T-cell (primary cell): ENCODE measurements at places on chromosomes 1 and 21. TPM values are rescaled to one million over a fixed set of nuclear protein-coding genes. Genes with fewer than 3 reads are reported as not detected.

GRCh38 chr1:116948642-116949041, 38.9 kb downstream of the PTGFRN start:
- no peaks in the 10 kb centered on the region for H3K27me3 ChIP-seq
- DNase-seq = no peak
- H3K27ac ChIP-seq = no peak overlapping the region
- peaks cover 6% of the 10 kb centered on the region for H3K4me1 ChIP-seq
- peaks cover 7% of the 10 kb centered on the region for H3K36me3 ChIP-seq
- no peak overlapping the region for H3K4me3 ChIP-seq

DNA sequence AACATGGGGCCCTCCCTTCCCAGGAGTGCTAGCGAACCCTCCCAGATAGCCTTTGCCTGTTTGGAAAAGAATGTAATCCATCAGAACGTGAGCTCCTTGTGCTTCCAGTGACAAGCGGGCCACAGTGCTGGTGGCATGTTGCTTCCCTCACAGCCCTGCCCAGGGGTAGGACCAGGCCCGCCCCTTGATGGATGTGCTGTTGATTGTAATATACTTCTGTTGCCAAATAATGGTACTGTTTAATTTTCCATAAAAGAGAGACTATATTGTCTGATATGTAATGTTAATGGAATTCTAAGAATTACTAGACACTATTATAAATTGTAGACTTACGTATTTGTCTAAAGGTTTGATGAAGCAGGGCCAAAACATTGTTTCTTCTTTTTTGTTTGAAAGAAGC, 16.4 kb downstream of the ATP5PO start:
- H3K27me3 ChIP-seq = no peaks in the 10 kb centered on the region
- no peak overlapping the region for H3K4me3 ChIP-seq
- H3K36me3 ChIP-seq = peaks cover 33% of the 10 kb centered on the region
- DNase-seq = no peak
- peaks cover 3% of the 10 kb centered on the region for H3K4me1 ChIP-seq

FNDC5 gene
- not detected for total RNA-seq

HAO2 gene
- total RNA-seq = not detected

DNA sequence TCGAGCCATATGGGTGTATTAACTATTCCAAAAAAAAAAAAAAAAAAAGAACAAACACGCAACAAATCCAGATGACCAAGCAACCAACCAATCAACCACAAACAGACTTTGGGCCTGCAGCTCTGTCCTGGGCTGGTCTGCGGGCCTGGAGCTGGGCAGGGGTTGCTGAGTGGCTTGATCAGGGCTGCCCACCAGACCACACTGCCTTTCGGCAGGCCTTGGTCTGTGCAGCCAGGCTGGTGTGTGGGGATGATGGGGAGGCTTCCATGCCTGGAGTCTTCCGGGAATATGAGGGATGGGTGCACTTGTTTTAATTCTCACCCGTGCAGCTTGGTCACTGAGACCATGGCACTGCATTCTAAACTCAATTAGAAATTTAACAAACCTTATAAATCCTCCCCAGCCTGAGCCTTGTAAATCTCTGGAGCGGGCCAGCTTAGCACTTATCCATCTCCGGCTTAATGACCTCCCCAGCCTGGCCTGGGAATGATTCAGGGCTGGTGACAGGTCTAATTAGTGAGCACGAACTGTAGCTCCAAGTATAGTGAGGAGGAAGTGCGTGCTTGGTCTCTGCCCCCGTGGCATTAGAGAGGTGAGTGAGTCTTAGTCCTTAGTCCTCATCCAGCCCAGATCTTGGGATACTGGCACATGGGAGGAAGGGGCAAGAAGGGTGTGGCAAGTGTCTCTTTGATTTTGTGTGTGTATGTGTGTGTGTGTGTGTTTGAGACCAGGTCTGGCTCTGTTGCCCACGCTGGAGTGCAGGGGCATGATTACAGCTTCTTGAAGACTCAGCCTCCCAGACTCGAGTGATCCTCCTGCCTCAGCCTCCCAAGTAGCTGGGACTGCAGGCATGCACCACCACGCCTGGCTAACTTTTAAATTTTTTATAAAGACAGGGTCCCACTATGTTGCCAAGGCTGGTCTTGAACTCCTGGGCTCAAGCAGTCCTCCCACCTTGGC, 74.6 kb upstream of the CSF3R start:
- no peaks in the 10 kb centered on the region for H3K36me3 ChIP-seq
- H3K27me3 ChIP-seq = peaks cover 2% of the 10 kb centered on the region
- H3K4me3 ChIP-seq = no peak overlapping the region
- DNase-seq = no peak
- H3K4me1 ChIP-seq = no peaks in the 10 kb centered on the region
- H3K27ac ChIP-seq = no peak overlapping the region

- H3K27ac ChIP-seq = no peak overlapping the region
- no peak overlapping the region for H3K4me3 ChIP-seq
- H3K36me3 ChIP-seq = no peaks in the 10 kb centered on the region
- no peak for DNase-seq
Measured at GRCh38 chr1:25861316-25862286, 2.3 kb upstream of the AUNIP start.

- H3K4me1 ChIP-seq = peaks cover 38% of the 10 kb centered on the region
- DNase-seq = peak; percentile 64
- no peaks in the 10 kb centered on the region for H3K27me3 ChIP-seq
Measured at GRCh38 chr1:114342376-114342775, 168.6 kb downstream of the TRIM33 start.

DNA sequence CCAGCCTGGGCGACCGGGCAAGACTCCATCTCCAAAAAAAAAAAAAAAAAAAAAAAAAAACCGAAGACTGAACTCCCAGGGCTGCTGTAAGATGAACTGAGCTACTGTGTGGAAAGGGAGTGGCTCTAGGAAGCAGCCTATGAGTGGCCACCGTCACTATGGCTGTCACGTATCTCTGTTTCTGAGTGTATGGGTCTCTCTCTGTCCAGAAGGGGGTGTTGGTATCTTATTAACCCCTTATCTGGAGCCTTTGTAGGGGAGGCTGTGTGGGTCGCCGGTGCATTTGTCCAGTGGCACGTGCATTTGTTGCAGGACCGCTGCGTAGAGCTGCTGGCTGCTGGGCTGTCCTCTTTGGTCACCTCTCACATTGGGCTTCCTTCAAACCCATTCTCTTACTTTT, 326.6 kb downstream of the CAMTA1 start:
- no peak overlapping the region for H3K4me3 ChIP-seq
- H3K4me1 ChIP-seq = no peaks in the 10 kb centered on the region

SLC44A5 gene
- not detected for total RNA-seq

DNA sequence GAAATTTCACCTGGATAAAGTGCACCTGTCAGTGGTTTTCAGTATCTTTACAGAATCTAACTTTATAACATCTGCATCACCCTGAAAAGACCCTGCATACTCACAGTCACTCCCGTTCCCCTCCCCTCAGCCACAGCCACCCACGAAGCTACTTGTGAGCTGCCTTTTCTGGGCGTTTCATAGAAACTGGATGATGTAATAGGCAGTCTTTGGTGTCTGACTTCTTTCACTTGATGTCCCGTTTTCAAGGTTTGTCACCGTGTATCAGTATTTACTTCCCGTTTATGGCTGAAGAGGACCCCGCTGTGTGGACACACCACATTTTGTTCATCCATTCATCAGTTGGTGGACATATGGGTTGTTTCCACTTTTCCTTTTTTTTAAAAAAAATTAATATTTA, 47.8 kb upstream of the LRRC3 start:
- no peaks in the 10 kb centered on the region for H3K4me1 ChIP-seq
- no peaks in the 10 kb centered on the region for H3K27me3 ChIP-seq
- H3K4me3 ChIP-seq = no peak overlapping the region
- no peak for DNase-seq
- H3K36me3 ChIP-seq = no peaks in the 10 kb centered on the region

GRCh38 chr21:27047658-27048314, 80.9 kb upstream of the ADAMTS5 start:
- no peak overlapping the region for H3K27ac ChIP-seq
- no peak for DNase-seq
- H3K27me3 ChIP-seq = no peaks in the 10 kb centered on the region
- H3K36me3 ChIP-seq = no peaks in the 10 kb centered on the region
- H3K4me1 ChIP-seq = no peaks in the 10 kb centered on the region
- no peak overlapping the region for H3K4me3 ChIP-seq

TNFRSF4 gene
- 17.8 TPM for total RNA-seq

CFHR4 gene
- not detected for total RNA-seq

DNA sequence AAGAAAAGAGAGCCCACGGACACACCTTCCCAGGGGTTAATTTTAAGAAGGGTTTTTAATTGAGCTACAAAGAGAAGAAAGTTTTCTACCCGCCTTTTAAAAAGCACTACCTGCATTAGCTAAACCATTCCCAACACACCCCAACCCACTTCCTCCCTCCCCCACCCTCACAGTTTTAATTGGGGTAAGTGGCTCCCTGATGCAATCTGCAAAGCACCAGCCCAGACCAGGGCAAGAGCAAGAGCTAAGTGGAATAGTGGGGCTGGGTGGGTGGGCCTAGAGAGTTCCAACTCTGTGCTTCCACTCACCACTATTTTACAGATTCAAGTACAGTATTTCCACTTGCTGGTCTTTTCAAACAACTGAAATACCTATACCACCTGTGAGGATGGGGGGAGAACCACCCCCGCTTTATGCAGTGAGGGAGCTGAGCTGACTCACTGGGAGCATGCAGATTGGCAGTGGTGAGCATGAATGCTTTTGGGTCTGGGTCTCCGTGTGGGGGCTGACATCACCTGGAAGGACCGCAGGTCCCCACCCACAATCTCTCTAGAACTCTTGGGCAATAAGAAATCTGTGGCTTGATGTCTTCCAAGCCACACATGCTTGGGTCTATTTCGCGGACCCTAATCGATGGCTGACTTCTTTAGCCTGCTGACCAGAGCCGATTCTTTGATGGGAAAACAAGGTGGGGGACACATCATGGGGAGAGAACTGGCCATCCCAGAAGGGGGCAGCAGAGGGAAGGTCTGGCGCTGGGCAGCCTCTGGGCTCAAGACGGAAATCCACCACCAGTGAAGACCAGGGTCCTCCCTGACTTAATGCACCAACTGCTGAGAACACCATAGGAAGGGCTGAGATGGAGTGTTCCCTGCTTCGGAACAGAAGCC, 95.5 kb downstream of the SSBP3 start:
- no peak for DNase-seq
- H3K27ac ChIP-seq = no peak overlapping the region

DNA sequence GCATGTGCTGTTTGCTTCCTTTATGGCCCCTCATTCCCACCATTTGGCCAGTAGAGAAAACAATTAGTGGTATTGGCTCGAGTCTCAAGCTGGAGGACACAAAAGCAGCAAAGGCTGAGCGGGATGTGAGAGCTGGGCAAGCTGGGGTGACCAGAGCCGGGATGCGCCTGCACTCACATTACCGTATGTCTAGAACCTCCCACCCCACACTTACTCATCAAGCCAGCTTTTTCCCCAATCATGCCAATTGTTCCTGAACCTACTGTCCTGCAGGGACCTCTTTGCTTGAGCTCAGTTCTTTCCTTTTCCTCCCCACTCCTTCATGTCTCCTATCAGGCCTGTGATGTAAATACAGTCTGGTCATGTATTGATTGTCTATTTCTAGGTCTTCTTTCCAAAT, 45.9 kb downstream of the KIRREL1 start:
- DNase-seq = no peak
- H3K27ac ChIP-seq = no peak overlapping the region
- H3K27me3 ChIP-seq = no peaks in the 10 kb centered on the region
- no peak overlapping the region for H3K4me3 ChIP-seq
- no peaks in the 10 kb centered on the region for H3K36me3 ChIP-seq

GRCh38 chr1:206012086-206012859, 9.1 kb upstream of the RAB7B start:
- no peak overlapping the region for H3K27ac ChIP-seq
- H3K36me3 ChIP-seq = no peaks in the 10 kb centered on the region
- H3K27me3 ChIP-seq = no peaks in the 10 kb centered on the region

- H3K27me3 ChIP-seq = no peaks in the 10 kb centered on the region
- DNase-seq = no peak
- no peak overlapping the region for H3K27ac ChIP-seq
- H3K36me3 ChIP-seq = peaks cover 6% of the 10 kb centered on the region
Measured at GRCh38 chr1:225400968-225401367, 26.9 kb downstream of the LBR start.

- H3K4me3 ChIP-seq = no peak overlapping the region
- H3K36me3 ChIP-seq = no peaks in the 10 kb centered on the region
- H3K4me1 ChIP-seq = no peaks in the 10 kb centered on the region
- no peak for DNase-seq
- H3K27me3 ChIP-seq = no peaks in the 10 kb centered on the region
- H3K27ac ChIP-seq = no peak overlapping the region
Measured at GRCh38 chr1:218772575-218772974, 401.1 kb upstream of the LYPLAL1 start.

DNA sequence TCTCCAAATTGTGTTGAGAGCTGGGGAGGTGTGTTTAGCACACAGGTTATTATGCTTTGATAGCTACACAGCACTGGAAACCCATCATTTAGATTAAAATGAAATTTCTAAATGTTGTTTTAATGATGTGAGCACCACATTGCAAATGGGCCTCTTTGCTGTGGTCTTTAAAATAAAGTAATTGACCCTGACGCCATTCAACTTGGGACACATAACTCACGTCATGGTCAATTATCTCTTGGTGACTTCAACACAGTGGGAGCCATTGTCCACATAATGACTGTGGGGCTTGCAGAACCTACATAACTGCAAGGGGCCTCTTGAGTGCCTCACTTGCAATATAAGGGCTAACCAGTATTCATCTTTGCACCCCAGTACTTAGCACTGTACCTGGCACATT, 280.4 kb downstream of the HLX start:
- no peak overlapping the region for H3K4me3 ChIP-seq
- no peaks in the 10 kb centered on the region for H3K4me1 ChIP-seq
- DNase-seq = no peak
- H3K36me3 ChIP-seq = no peaks in the 10 kb centered on the region
- no peaks in the 10 kb centered on the region for H3K27me3 ChIP-seq

DNA sequence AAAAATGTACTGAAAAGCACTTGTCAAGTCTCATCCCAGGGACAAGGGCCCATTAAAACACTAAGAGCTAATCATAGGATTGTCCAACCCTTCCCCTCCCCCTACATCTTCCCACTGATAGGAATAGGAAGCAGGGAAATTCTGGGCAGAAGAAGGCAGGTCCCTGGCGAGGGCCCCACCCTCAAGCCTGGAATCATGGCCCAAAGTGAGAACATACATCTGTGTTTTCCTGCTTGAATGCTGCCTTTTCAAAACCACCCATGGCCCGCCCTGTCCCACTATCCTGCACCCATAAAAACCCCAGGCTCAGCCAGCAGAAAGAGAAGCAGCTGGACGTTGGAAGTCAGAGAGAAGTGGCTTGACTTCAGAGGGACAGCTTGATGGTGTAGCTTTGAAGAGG, 4.8 kb downstream of the DNAI4 start:
- no peaks in the 10 kb centered on the region for H3K36me3 ChIP-seq
- no peak overlapping the region for H3K27ac ChIP-seq
- H3K27me3 ChIP-seq = no peaks in the 10 kb centered on the region
- no peak for DNase-seq

ERRFI1 gene
- 3.8 TPM for total RNA-seq

SPEN gene
- total RNA-seq = 72.1 TPM

RAB29 gene
- 32.5 TPM for total RNA-seq

DNA sequence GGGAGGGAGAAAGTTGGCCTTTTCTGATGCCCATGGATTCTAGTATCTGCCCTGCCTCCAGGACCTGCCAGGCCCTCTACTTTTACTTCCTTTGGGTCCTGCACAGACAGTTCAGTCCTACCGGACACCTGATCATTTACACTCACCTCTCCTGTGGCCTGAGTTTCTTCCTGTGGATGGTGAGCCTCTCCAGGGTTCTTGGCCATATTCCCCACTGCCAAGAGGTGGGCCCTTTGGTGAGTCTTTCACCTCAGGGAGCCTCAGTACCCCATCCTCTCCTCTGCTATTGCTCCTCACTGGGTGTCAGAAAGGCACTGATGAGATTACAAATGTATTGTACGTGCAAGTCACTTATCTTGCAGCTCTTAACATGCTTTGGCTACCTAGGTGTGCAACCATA, 81.4 kb upstream of the ETV3 start:
- no peak overlapping the region for H3K27ac ChIP-seq
- no peak overlapping the region for H3K4me3 ChIP-seq
- DNase-seq = no peak
- H3K4me1 ChIP-seq = no peaks in the 10 kb centered on the region

KCNN3 gene
- total RNA-seq = 0.07 TPM
